ENCODE measurements at places on chromosomes 11 and 22. TPM values are rescaled to one million over a fixed set of nuclear protein-coding genes. Genes with fewer than 3 reads are reported as not detected.

GRCh38 chr11:110479108-110480101 is 49.7 kb downstream of the FDX1 start:
- H3K27me3 ChIP-seq, result no peaks in the 10 kb centered on the region
- no peak overlapping the region for H3K4me3 ChIP-seq
- DNase-seq, result peak; percentile 64
- H3K36me3 ChIP-seq, result no peaks in the 10 kb centered on the region

DNA sequence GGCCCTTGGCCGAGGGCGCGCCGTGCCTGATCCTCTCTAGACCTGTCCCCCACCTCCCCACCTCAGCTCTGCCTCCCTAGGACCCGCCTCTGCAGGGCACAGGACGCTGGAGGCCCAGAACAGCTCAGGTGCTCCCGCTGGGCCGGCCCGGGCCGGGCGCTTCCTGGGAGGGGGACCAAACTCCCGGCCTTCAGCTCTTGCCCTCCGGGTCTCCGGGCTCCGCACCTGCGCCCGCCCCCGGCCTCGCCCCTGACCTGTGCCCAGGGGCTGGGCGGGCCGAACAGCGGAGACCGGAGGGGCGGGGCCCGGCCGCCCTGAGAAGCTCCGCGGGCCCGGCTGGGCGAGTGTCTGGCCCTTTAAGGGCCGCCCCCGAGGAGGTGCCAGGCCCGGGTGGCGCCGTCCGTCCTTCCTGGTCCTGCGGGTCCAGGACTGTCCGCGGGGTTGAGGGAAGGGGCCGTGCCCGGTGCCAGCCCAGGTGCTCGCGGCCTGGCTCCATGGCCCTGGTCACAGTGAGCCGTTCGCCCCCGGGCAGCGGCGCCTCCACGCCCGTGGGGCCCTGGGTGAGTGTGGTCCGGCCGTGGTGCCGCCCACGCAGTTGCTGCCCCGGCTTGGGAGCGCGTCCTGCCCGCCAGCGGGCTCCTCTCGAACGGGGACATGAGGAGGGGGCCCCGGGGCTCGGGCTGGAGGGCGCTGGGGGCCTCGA is at the start of gene SSH3:
SSH3 (plus strand) TSS at position 399 of the 703 bp plus-strand sequence; CDS start at position 495, 96 bp downstream.
- H3K4me1 ChIP-seq, result 0 out of 2 replicates have a peak, but pooled peaks cover 12% of the 10 kb centered on the region
- DNase-seq, result peak; percentile 82
- no peak within 1 kb of the TSS for H3K27ac ChIP-seq
- no peaks in the 10 kb centered on the region for H3K36me3 ChIP-seq
- H3K4me3 ChIP-seq, result peak within 1 kb of the TSS; percentile 82
- no peaks in the 10 kb centered on the region for H3K27me3 ChIP-seq

GRCh38 chr22:36564422-36565158 is 35.6 kb upstream of the EIF3D start:
- peaks cover 9% of the 10 kb centered on the region for H3K4me1 ChIP-seq
- no peak overlapping the region for H3K4me3 ChIP-seq
- peaks cover 18% of the 10 kb centered on the region for H3K27me3 ChIP-seq
- no peaks in the 10 kb centered on the region for H3K36me3 ChIP-seq

- H3K27me3 ChIP-seq, result no peaks in the 10 kb centered on the region
- no peaks in the 10 kb centered on the region for H3K36me3 ChIP-seq
- H3K4me3 ChIP-seq, result no peak overlapping the region
- H3K27ac ChIP-seq, result no peak overlapping the region
Observed at GRCh38 chr11:27837895-27838563, 137.8 kb upstream of the BDNF start.

DNA sequence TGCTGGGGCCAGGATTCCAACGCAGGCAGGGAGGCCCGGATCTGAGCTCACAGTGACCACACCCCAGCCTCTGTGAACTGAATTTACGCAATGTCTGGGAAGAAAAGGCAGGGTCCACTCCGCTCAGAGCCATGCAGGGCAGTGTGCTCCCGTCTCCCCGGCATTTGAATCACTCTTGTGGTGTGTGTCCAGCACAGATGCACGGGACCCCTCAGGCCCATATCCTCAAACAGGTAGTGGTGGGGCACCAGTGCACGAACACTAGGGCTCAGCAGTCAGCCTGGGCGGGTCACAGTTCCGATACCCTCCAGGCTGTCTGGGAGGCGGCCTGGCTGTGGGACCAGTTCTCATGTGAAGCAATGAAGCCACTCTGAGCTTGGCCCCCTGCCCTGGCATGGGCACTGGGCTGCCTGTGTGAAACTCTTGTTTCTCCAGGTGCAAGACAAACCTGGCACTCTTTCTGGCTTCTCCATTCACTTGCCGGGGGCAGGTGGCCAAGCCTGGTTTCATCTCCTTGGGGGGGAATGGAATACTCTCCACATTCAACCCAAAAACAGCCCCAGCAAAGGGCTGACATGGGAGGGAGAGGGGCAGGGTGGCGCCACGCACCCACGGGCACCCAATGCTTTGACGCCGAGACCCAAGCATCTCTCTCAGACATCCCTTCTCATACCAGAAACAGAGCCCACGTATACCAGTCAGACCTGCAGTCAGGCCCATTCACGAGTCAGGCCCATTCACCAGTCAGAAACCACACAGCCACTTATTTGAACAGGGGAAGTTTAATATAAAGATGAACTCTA is 14.3 kb downstream of the DHCR7 start:
- 0 out of 2 replicates have a peak, but pooled peaks cover 6% of the 10 kb centered on the region for H3K27me3 ChIP-seq
- H3K4me1 ChIP-seq, result 0 out of 2 replicates have a peak, but pooled peaks cover 4% of the 10 kb centered on the region
- peak; percentile 62 for DNase-seq
- no peaks in the 10 kb centered on the region for H3K36me3 ChIP-seq

DNA sequence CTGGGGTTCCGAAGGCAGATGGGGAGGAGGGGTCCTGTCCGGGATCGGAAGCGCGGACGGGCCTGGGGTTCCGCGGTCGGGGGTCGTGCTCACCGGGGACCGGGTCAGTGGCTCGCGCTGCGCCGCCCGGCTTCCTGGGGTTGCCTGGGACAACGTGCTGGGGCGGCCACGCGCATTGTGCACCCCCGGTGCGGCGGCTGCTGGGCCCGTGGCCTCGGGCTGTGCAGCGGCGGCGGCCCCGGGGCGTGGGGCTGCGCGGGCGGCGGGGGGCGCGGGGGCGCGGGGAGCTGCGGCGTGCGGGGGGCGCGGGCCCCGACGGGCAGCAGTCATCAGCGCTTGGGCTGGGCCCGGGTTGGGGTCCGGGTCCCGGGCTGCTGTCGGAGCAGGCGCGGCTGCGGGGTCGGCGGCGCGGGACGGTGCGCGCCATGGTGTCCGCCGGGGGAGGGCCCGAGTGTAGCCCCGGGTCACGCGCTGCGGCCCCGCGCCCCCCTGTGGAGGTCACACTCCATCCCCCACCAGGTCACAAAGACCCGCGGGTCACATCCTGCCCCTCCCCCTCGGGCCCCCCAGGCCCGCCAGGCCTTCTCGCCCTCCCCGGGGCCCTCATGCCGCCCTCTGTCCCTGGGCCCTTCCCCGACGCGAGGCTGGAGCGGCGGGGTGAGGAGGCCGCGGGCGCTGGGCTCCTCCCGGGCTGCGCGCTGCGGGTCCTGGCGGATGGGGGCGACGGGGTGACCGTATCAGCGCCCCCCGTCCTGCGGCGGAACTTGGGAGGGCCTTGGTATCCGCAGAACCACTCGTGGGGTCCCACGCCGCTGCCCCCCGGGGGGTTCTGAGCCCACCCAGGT is at the start of gene TTLL8:
TTLL8 (minus strand) TSS at position 238 of the 845 bp plus-strand sequence.
- H3K27ac ChIP-seq, result no peak within 1 kb of the TSS
- peaks cover 29% of the 10 kb centered on the region for H3K27me3 ChIP-seq
- H3K36me3 ChIP-seq, result no peaks in the 10 kb centered on the region
- H3K4me1 ChIP-seq, result no peaks in the 10 kb centered on the region
- 0 out of 2 replicates have a peak within 1 kb of the TSS, but pooled peaks have one; percentile 31 for H3K4me3 ChIP-seq
- no peak for DNase-seq

DNA sequence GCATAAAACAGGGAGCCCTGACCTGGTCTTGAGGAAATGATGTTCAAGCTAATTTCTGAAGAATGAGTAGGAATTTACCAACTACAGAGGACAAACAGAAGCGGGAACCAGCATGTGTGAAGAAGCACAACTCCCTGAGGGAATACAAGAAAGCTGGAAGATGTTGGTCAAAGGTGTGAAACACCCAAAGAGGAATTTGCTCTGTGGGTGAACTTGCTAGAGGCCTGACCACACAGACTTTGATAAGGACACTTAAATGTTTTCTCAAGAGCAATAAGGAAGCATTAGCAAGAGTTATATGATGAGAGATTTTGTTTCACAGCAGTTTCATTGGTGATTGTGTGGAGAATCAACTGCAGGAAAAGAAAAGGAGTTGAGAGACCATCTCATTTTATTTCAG is 17.6 kb downstream of the SLC5A12 start:
- peak; percentile 7 for DNase-seq
- no peak overlapping the region for H3K4me3 ChIP-seq
- no peaks in the 10 kb centered on the region for H3K27me3 ChIP-seq
- H3K36me3 ChIP-seq, result no peaks in the 10 kb centered on the region

DNA sequence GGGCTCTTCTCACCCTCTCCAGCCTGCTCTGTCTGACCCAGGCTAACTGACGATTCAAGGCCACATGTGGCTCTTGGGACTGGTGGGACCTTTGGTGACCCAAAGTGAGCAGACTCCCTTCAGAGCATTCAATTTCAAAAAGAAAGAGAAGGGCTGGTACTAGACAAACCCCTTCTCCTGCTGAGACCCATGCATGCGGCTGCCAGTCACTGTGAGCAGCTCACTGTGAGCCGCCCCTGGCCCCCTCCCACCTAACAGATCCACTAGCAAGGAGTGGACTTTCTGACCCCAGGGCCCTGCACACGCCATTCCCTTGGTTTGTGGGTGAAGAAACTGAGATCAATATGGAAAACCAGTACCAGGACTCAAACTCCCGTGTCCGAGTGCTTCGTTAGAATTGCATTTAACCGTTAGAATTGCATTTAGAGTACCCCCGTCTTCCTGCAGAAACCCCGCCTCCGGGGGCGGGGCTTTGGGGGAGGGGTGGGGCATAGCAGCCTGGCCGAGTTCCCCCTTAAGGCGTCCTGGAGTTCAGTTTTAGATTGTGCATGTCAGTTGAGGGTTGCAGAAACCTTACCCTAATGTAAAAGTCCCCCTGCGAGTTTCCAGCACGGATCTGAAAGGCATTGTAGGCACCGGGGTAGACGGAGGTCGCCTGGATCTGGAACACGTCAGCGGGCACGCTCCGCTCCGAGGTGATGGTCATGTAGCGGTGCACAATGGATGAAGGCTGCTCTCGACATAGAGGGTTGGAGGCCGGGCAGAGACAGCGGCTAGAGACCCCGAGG is 5.1 kb downstream of the EFEMP2 start:
- no peaks in the 10 kb centered on the region for H3K27me3 ChIP-seq
- 0 out of 2 replicates have a peak overlapping the region, but pooled peaks have one; percentile 10 for H3K27ac ChIP-seq
- no peak for DNase-seq
- peaks cover 31% of the 10 kb centered on the region for H3K36me3 ChIP-seq

Gene DDTL
- not detected for total RNA-seq
